ENCODE measurements at places on chromosomes 4 and X.
A peak's percentile ranks its signal among the peaks of the same experiment; 100 is the strongest.

- no peak for DNase-seq
Measured at GRCh38 chrX:71067712-71068043, 456 bp downstream of the SNX12 start.

DNA sequence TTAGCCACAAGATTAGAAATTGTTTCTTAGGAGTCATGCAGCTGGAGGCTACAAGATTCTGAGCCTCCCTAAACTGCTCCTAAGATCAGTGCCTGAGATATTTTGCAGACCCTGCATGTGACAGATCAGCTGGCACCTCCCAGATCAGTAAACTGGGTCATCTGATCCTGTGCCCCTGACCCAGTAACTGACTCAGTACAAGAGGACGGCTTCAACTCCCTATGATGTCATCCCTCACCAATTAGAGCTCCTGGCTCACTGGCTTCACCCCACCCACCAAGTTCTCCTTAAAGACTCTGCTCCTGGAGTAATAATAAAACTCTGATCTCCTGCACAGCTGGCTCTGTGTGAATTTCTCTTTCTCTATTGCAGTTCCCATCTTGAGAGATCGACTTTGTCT is 45.4 kb upstream of the PNPLA4 start:
- DNase-seq: peak; percentile 10

DNA sequence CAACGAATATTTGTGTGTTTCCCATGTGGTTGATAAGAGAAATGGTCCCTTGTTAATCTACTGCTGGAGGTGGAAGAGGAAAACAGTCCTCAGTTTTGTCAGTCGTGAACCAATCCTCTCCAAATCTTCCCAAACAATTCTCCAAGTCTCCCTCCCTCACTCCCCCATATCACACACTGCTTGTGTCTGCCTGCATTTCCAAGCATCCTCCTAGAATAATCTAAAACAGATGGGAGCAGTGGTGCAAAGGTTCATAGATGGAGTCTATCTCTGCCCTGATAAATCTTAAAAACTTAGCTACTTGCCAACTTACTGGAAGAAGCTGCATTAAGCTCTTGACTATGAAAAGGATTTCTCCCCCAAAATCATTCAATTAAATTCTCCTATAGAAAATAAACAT is 43.7 kb upstream of the SH3KBP1 start:
- DNase-seq: no peak

GRCh38 chrX:137352101-137352660 is 213.7 kb upstream of the ZIC3 start:
- no peak for DNase-seq

GRCh38 chr4:108193886-108194672 is 25.3 kb upstream of the LEF1 start:
- peak; percentile 16 for DNase-seq

GRCh38 chr4:85826060-85826678 is 351.2 kb downstream of the ARHGAP24 start:
- peak; percentile 71 for DNase-seq

DNA sequence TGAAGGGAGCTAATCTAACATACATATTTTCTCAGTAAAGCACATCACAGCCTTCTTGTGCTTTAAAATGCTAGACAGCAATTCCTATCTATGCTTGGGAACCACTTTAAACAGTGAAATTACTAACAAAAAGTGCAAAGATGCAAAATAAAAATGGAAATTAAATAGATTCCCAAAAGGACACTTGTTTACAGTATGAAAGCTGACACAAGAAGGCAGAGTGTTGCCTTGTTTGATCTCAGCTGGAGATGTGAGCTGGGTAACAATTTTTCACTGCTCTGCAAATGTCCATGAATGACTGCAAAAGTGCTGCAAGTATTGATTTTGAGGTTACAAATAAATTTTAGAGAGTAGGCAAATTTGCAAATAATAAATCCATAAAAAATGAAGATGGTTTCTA is 22.3 kb downstream of the GRIA2 start:
- no peak for DNase-seq

- peak; percentile 55 for DNase-seq
Measured at GRCh38 chrX:119008110-119008744, 33.8 kb downstream of the LONRF3 start.

GRCh38 chr4:182179105-182179504 is 64.1 kb upstream of the TENM3 start:
- DNase-seq: peak; percentile 88

DNA sequence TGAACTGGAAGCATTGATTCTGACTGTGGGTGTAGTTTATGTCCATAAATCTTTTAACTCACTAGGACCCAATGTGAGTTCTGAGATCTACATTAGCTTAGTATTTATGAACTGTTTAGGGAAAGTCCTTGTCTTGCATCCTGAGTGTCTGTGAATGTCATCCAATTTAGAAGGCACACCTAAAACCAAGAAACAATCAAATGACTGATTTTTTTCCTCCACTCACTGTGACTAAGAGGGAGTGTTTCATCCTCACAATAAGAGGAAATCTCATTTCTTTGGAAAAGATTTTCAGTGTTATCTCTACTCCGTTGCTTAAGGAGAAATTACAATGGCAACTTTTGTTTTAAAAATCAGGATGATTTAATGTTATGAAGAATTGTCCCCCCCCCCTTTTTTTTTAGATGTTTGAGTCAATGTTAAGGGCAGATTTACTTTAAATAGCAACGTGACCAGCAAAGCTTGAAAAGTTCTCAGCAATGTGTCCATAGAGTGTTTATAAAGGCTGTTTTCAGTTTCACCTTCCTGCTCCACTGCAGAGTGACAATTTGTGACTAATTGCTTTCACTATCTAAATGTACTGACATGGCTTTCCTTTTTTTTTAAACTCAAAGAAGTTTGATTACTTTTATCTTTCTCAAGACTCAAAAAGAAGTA is 173.0 kb downstream of the SPCS3 start:
- DNase-seq: peak; percentile 22

DNA sequence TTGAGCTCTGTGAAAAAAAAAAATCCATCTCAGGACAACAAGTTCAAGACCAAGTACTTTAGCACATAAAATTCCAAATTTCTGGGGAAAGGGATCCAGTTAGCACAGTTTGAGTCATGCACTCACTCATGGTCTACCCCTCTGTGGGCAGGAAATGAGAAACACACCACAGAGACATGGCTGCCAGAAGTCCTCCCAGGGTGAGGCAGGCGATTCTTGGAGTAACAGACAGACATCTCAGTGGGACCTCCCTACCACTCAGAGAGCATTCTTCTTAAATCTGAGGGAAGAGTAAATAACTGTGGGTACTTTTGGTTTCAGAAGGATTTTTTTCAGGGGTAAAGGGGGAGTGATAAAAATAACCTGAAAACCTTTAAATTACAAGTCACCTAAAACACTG is 14.1 kb downstream of the CXCL1 start:
- DNase-seq: peak; percentile 77

GRCh38 chrX:130829526-130830515 is 73.2 kb downstream of the ENOX2 start:
- peak; percentile 8 for DNase-seq

DNA sequence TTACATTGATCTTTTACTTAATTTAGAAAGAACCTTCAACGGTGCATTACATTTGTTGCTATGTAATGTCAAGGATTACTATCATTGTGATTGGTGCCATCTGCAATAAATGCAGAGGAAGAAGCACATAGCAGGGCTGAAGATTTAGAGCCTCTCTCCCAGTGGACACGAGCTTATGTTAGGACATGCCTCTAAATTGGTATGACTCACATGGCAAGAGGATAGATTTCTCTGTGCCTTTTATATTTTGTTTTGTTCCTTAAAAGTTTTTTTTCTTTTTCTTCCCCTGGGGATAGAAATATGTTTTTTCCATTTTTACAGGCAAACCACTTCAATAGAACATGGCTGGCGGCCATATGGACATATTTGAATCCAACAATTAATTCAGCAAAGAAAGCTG is 205.0 kb upstream of the HAND2 start:
- no peak for DNase-seq

DNA sequence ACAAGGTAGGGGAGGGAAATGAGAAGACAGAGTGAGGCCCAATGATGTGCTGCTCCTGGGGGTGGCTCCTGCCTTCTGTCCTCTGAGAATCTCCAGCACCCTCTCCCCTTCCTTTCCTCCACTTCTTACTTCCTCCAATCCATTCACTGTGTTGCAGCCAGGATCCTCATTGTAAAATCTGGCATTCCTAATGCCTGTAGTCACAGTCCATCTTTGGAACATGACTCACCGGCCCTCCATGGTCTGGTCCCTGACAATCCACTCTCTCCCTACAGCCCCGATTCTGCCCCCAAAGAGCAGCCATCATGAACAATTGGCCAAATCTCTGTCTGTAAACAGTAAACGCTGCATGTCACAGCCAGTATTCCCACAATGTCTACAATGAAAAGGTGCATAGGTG is 72.9 kb downstream of the CLNK start:
- DNase-seq: peak; percentile 88

DNA sequence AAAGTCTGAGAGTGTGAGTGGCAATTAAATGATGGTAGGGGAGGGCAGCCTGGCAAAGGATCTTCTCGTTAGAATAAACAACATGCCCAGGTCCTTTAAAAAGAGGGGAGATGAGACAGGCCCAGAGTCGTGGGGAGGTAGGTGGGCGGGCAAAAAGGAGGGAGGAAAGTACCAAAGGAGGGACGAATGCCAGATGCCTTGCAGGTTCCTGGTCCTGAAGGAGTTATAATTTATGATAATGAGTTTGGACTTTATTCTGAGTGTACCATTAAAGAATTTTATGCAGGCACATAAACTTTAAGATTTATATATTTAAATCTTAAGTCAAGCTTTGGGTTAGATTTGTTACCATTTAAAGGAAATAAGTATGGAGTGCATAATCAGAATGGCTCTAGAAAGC is 62.3 kb upstream of the SMARCA5 start:
- no peak for DNase-seq

DNA sequence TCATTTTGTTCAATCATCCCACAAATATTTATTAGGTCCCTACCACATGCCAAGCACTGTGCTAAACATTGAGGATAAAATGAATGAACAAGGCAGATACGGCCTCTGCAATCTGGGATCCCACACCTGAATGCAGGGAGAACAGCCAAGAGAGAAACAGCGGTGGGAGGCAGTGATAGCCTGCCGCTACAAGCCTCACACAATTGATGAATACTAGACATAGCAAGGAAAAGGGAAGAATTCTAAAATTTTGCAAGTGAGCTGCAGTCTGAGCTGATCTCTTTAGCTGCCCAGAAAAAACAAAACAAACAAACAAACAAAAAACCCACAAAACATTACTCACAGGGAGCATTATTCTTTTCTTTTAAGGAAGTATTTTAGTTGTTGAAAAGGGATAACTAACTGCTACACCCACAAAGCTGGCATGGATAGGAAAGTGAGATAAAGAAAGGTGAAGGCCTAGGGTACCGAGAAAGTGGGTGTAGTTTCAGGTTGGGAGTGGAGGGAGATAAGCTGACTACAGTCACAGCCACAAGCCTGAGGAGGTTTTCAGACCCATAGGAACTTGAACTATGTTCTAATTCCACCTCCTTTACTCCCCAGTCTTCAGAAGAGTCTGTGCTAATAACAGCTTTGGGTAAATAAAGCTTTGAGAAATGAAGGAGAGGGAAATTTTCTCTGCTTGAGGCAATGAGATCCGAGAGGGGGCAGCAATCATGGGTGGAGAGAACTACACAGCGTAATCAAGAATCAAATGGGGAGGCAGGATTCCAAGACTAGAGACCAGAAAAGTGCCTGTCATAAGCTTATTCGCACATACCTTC is 85.4 kb downstream of the SH3RF1 start:
- DNase-seq: peak; percentile 49

- DNase-seq: no peak
Measured at GRCh38 chr4:25182937-25183336, 22.7 kb upstream of the SEPSECS start.

GRCh38 chr4:41095192-41095872 is 119.0 kb downstream of the APBB2 start:
- peak; percentile 29 for DNase-seq

DNA sequence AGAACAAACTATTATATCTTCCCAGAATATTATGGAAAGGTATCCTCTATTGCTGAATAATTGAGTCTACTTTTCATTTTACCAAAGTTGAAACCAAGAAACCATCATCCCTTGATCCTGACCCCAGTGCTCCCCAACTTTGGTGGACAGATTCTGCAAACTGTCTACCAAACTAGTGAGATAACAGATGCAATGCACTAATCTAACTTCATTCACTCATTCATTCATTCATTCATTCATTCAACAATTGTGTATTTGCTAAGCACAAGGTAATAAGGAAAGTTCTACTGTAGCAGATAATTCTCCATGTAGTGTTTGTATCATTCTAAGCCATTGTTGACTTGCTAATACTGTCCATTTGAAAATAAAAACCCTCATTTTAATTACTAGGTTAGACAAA is 150.6 kb downstream of the UNC5C start:
- DNase-seq: no peak

DNA sequence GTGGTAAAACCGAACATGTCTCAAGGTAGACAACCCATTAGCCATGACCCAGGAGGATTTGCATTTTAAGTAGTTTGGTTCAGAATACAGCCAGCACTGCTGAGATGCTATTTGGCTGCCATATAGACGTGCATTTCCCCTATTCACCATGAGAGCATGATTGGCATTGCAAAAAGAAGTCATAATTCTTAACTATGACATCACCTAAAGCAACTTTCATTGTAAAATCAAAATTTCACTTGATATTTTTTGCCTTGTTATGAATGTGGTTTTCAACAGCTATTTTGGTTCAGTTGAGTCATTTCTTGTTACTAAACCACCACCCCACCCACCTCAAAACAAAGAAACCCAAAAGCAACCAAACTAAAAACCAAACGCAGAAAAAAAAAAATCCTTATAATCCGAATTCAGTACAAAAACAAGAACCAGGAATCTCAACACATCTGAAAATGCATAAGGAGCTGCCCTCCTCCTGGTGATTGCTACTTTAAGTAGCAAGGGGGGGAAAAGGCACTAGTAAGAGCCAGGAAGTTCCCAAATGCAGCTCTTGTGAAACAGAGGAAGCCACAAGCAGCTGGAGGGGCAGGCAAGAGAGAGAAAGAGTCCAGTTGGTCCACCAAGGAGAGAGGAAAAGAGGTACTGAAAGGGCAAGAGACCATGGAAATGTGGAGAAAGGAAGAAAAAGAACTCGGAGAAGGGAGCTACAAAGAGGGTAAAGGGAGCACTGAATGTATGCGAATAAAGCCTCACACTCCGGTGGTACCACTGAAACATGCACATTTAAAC is 3.1 kb downstream of the SLITRK4 start:
- no peak for DNase-seq

- DNase-seq: peak; percentile 25
Measured at GRCh38 chr4:164438321-164438720, 315.6 kb upstream of the SMIM31 start.

GRCh38 chr4:11631416-11631815 is 202.7 kb upstream of the HS3ST1 start:
- no peak for DNase-seq
